A549 (cell line): ENCODE measurements at places on chromosomes 3 and 15.

DNA sequence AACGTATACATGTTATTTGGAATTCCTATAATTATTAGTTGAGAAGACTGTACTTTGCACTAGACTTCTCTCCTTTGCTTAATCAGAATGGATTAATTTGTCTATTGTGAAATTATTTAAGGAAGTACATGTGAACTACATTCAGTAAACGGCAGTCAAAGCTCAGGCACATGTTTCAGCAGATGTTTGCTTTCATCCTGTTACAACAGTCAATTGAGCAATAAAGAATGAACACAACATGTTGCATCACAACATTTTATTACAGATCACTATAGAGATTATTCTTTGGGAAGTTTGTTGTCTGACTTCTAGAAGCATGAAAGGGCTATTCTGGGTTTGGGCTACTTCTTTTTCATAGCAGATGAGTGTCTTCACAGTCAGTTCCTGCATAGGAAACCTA, 39.2 kb downstream of the RAB27A start:
- peak; percentile 53 for DNase-seq

- no peak for DNase-seq
These were observed 278.3 kb downstream of the FGF12 start for GRCh38 chr3:192449036-192449435.

GRCh38 chr15:66765478-66766281, 63.6 kb downstream of the SMAD6 start:
- DNase-seq = peak; percentile 97

GRCh38 chr3:23877329-23877980, 39.3 kb downstream of the NKIRAS1 start:
- no peak for DNase-seq

DNA sequence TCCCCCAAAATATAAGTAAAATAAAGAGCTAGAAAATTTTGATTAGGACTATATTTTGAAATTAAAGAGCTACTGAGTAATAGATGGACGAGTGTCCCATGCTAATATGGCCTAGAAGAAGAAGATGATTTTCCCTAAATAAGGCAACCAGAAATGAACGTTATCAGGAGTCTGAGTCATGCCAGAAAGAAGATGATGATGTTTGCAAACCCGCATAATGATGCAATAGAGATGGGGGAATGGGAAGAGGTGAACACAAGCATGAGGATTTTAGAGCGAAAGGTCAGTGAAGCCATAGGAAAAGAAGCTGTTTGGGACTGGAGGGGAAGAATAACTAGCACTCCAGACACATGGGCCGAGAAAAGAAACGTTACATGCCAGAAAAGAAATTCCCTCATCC, 71.7 kb downstream of the FGF12 start:
- no peak for DNase-seq

GRCh38 chr3:189718215-189718614, 87.0 kb downstream of the TP63 start:
- no peak for DNase-seq

DNA sequence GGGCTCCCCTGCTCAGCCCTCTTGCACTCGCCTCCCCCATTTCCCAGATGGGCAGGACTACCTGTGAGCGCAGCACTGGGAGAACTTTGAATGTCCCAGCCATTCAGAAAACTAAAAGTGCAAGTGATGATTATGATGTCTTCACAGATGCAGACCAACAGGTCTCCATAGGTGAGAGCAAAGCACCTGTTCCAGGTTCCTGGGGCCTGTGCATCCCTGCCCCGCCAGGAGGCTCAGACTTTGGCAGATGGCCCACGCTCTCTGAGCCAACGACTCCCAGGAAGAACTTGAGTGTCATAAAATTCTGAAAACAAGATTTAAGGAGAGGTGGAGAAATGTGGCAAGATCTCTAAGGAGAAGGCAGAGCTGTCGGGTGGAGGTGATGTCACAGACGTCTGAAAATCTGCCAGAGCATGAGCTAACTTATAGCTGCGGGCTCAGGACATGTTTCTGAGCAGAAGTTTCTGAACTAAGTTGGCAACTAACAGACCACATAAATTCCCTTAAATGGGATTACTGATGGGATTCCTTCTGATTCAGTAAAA, 110.8 kb upstream of the IGF1R start:
- DNase-seq = no peak

GRCh38 chr15:82177291-82178010, 85.1 kb downstream of the EFL1 start:
- DNase-seq = no peak

DNA sequence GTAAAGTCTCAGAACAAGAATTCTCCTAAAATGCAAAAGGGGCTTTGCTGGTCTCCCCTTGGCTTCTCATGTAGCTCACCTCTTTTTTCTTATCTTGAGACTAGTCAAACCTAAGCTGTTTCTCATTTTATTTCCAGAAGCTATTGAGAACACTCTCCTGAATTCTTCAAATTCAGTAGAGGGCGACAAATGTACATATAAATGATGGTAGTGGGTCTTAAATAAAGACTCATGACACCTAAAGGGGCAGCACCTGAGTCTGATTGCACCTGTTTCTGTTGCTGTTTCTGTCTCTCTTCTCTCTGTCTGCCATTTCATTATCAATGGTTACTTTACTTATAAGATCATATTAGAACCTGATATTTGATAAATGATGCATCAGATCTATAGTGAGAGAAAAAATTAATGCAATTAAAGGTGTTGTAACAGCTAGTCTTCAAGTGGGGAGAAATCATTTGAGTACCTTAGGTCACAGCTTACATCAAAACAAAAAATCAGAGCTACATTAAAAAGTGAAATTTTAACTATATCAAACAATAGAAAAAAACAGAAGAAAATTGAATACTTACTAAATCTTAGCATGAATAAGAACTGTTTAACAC, 7.0 kb downstream of the ADIPOQ start:
- peak; percentile 42 for DNase-seq

GRCh38 chr3:153330901-153331300, 168.9 kb downstream of the RAP2B start:
- no peak for DNase-seq

DNA sequence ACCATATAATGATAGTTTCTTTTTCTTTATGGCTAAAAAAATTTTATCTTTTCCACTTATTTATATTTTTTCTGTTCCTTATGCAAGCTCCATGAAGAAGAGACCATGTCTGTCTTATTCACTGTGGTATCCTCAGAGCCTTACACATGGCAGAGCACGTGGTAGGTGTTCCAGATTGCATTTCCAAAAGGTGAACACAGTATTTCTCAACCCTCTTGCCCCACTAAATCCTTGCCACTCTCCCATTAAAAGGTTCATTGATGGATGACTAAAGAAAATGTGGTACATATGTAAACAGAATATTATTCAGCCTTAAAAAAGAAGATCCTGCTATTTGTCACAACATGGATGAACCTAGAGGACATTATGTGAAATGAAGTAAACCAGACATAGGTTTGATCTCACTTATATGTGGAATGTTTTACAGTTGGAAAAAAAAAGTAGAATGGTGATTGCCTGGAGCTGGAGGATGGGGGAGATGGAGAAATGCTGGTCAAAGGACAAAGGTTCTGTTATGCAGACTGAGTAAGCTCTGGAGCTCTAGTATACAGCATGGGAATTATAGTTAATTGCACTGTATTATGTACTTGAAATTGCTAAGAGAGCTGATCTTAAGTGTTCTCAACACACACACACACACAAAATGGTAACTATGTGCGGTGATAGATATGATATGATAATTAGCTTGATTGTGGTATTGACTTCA, 266.7 kb downstream of the CNTN3 start:
- DNase-seq = no peak

DNA sequence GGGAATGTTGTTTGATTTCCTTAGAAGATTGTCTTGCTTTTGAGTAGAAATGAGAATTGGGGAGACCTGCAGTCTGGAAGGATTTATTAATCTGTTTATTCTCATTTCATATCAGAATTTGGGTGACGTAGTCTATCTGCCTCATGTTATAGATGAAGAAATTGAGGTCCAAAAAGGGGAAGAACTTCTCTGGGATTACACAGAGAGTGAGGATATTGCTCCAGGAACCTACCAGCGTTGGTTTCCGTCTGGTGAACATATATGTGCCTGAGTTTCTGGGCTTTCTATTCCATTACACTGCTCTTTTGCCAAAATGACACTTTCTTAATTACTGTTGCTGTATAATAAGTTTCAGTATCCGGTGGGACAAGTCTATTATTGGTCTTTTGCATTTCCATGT, 51.8 kb downstream of the CTDSPL start:
- no peak for DNase-seq

DNA sequence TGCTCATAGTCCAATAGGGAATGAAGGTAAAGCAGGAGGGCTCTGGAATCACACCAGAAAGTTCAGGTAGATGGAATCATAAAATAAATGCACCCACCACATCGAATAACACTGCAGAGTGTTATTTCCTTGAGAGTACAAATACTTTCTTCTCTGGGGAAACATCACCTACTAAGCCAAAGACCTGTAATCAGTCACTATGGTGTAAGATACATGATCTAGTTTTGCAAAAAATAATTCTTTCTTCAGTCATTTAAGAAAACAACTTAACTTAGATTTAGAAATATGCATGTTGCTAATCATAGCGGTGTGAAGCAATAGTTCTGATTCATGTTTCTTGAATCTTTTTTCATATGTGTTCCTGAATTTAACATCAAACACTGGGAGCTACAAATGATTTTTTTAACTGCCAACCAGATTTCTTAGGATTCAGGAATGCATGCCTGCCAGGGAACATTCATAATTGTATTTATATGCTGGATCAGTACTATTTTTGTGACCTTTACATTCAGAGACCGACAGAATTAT, 40.2 kb upstream of the MEIS2 start:
- DNase-seq = no peak

GRCh38 chr3:156770699-156771414, 55.3 kb upstream of the LEKR1 start:
- no peak for DNase-seq

DNA sequence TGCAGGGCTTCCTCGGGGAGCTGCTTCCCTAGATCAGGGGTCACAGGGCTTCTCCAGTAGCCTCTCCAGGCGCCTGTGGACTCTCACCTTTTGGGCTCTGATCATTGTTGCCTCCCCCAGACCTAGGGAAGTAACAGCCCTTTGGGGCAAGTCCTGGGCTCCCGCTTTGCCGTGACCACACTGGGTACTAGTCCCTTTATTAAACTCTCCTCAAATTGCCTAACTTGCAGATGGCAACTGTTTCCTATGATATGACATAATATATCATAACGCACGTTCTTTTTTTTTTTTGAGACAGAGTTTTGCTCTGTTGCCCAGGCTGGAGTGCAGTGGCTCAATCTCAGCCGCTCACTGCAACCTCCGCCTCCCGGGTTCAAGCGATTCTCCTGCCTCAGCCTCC, 17.9 kb upstream of the NRROS start:
- no peak for DNase-seq

- no peak for DNase-seq
These were observed 48.1 kb downstream of the ADAMTS7 start for GRCh38 chr15:78762985-78763795.

- no peak for DNase-seq
These were observed 36.1 kb upstream of the CRTC3 start for GRCh38 chr15:90493647-90494046.

GRCh38 chr15:70605606-70606410, 157.6 kb downstream of the UACA start:
- DNase-seq = no peak

DNA sequence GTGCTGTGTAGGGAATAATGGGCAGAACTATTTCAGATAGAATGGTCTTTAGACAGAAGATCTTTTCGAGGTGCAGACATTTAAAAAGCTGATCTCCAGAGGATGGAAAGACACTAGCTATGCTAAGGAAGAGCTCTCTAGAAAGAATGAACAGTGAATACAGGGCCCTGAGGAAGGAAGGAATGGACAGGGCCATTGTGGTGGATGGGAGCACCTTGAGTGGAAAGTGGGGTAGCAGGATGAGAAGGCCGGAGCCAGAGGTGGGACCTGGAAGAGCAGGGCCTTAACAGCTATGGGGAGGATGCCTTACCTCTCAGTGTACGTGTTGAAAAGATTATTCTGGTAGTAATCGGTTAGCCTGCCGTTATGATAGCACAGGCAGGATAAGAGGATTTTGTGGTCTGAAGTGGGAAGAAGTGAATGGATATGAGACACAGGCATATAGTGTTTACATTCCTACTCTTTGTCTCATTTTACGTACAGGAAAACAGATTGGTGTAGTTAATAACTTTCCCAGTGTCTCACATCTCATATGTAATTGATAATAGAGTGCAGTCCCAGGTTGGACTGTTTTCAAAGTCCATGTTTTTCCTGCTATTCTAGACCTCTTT, 172.4 kb downstream of the KLHL25 start:
- no peak for DNase-seq

DNA sequence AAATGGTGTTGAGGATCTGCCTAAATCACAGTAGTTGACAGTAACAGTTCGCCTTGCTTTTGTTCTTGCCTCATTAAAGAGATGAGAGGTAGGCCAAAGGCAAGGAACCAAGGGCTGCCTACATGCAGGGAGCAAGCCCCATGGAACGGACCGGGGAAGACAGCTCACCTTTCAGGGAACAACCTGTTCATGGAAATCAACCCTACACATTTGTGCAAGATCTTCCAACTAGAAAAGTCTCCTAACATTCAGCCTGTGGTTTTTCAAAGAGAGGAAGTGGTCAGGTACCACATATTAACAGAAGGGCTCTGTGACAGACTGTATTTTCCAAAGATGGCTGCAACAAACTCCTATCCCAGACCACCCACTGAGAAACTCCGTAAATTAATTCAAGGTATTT, 1031.8 kb upstream of the NR2F2 start:
- no peak for DNase-seq

DNA sequence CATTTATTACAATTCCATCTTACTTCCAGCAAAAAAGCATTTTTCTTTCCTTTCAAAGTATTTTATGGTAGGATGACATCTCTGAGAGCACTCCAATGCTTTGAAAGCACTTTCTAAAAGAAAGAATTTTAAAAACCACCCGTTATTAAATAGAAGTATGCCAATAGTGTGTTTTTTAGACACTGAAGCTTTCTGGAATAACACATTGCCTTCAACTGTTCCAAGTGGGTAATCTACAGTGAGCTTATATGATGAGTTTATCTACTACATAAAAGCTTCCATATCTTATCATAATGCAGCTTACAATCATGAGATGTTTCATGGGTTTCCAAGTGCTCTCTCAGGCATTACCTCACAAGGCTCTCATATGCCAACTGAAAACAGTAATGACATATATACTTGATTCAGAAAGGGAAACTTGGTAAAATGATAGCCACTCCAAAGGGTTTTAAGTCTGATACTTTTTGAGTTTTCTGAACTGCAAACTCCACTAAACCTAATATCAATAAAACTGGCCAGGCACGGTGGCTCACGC, 14.1 kb downstream of the CMTM6 start:
- DNase-seq = no peak
